ENCODE measurements at places on chromosomes 4 and X.

- DNase-seq, result no peak
Measured at GRCh38 chr4:26690506-26690905, 106.6 kb downstream of the TBC1D19 start.

- DNase-seq, result no peak
Measured at GRCh38 chr4:171846232-171846631, 33.0 kb downstream of the GALNTL6 start.

DNA sequence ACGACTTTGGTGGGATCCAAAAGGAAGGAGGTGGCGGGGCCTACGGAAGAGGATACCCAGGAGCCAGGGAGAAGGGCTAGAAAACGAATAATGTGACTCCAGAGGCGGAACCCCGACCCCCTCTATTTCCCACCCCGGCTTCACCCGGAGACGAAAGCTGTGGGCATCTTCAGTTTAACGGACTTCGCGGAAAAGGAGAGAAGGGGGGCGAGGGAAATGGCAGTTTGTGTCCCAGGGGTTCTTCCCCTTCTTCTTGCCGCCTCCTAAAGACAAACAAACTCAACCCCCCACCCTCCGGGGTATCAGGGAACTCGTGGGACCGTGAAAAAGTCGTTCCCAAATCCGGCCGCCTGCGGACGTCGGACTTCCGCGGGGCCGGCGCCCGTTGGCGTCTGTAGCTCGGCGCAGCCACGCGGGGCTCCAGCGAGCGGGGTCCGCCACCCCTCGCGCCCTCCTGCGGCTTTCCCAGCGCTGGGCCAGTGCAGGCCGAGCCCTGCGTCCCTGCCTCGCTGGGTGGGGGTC, 3.6 kb upstream of the LEF1 start:
- no peak for DNase-seq

- no peak for DNase-seq
Measured at GRCh38 chr4:96703265-96703664, 863.4 kb downstream of the PDHA2 start.

DNA sequence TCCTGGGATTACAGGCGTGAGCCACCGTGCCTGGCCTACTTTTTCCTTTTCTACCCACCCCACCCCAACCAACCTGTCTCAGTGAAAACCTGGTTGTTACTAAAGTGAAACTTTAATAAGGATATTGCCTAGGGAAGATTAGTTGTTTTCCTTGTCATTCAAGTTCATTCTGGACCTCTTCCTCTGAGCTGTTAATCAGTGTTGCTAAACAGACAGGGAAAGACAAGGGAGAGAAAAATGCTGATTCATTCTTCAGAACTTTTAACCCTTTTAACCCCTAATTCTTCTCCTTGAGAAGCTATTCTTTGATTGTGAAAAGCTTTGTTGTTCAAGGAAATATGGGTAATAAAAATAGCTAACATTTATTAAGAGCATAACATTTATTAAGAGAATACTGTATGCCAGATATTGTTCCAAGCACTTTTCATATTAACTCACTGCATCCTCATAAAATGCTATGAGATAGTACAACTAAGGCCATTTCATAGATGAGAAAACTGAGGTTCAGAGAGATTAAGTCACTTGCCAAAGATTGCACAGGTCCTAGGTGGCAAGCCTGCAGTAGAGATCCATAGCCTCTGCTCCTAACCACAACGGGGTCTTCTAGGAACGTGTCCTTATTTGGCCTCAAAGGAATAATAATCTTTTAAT, 34.8 kb downstream of the OSTC start:
- no peak for DNase-seq

GRCh38 chrX:94830717-94831116, 1156.7 kb downstream of the FAM133A start:
- no peak for DNase-seq

GRCh38 chr4:159144112-159144694, 41.3 kb downstream of the RAPGEF2 start:
- DNase-seq, result no peak

DNA sequence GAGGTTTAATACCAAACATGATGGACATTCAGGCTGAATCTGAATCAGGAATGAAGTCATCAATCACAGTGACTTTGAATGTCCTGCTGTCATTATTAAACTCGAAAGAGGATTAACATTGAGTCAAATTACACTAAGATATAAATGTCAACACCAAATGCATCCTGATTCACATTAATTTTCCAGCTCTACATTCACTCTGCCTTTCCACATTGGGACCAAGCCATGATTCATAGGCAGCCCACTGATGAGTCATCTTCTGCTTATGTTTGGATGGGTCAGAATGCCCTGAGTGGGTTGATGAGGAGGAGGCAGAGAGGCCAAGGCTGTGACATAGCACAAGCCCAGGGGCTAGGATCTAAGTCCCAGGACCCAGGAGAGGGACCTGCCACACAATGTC, 247.6 kb upstream of the RPS6KA3 start:
- no peak for DNase-seq

- no peak for DNase-seq
Measured at GRCh38 chrX:110755611-110756010, 40.0 kb downstream of the CHRDL1 start.

DNA sequence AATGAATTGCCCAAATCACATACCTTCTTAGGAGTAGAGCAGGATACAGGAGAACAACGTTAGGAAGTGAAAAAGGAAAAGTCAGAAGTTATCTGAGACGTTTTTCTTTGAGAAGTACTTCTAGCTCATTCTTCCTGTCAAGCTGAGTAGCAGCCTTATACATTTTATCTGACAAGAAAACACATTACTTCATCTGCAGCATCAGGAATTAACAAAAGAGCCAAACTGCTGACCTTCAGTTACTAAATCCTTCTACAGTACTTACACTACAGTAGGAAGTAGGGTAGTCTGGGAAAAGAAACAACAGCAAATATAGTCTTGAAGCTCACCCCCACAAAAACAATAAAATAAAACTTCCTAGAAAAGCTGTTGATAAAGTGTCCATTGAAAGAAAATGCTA, 57.0 kb downstream of the ATP11C start:
- DNase-seq, result no peak

DNA sequence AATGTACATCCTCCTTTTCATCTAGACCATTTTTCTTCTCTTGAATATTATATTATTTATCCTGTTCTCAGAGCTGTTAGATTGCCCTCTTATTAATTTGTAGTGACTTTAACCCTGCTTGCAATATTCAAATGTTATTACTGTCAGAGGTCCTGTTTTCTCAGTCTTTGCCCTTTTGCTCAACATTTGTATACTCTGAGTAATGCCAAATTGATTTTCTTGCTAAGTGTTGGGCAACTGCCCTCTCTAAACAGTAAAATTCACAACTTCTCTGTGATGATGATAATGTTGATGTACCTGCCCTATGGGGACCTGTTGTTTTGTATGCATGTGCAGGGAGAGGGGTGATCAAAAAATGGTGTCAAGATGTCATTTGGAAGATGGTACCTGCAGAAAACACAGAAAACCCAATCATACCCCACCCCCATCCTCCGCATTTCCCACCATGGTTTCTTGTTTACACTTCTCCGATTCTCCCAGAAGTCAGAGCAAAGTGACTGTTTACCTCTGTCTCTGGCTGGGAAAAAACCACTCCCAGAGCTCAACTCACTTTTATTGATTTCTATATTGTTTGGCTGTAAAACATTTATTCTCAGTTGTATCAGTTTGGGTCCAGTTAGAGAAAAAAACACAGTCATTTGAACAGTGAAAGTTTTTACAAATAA, 694.0 kb downstream of the IL1RAPL1 start:
- no peak for DNase-seq

DNA sequence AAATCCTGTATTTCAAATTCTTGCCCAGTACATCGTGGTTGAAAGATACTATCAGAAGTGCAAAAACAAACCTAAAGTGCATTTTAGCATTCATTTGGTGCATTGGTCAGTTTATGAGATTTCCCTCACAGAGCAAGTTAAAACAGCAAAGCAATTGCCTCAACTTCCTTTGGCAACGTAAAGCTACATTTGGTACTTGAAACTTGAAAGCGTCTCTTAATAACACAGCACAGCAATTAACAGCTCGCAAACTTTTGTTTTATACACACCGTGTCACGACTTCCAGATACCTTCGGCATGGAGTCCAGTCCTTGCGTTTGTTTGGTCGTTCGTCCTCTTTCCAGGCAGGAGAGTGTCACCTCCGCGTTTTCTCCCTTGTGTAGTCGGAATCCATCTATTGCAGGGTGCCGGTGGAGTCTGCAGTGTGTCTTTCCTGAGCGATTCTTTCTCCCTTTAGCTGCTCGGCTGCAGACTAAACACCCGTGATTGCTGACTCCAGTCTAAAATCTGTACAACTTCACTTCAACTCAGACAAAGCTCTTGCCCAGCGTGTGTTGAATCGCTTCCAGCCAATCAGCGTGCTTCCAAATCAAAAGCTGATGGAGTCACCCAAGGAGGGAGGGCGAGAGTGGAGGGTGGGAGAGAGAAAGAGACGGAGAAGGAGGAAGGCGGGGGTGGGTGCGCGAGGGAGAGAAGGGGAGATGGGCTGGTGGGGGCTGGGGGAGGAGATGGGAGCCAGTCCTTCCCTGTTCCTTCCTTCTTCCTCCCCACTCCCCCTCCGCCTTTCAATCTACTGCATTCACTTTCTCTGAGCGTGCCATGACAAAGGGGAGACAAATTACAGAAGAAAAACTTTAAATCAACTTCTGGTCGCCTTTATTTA, at the start of gene PCDH18:
Gene PCDH18 (minus strand): TSS at position 509 of the 883 bp plus-strand sequence. CDS start 406 bp downstream, at position 103.
- DNase-seq, result no peak

- DNase-seq, result no peak
Measured at GRCh38 chr4:173449380-173449717, 50.4 kb upstream of the SCRG1 start.

GRCh38 chr4:17058916-17059741, 160.7 kb upstream of the LDB2 start:
- no peak for DNase-seq

DNA sequence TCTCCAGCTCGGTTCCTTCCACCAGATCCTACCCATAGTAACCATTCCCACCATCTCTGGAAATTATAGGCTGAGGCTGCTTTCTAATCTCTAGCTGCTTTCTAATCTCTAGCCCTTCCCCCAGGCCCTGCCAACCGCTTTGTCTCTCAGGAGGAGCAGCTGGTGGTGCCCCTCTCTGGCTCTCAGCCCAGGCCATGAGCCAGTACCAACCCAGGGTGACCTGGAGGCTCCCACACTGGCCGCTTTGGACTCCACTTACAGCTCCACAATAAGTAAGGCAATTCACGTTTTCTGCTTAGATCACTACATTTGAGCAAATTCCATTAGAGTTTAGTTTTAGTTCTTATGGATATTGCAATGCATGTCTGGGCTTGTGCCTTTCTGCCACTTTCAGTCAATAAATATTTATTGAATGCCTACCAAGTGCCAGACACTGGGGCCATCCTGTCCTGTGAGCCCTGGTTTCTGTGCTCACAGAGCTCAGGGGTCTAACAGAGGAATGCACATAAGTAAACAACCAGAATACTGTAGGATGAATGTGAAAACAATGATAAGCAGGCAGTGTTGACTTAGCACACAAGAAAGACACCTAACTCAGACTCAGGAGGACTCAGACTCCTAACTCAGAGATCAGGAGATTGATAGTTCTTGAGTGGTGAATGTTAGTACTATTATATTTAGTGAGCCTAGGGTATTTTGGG, 38.9 kb downstream of the SMC1A start:
- DNase-seq, result no peak

- no peak for DNase-seq
Measured at GRCh38 chr4:84167564-84167963, 331.5 kb downstream of the NKX6-1 start.

GRCh38 chrX:1673337-1673736, 58.5 kb downstream of the ASMT start:
- DNase-seq, result peak; percentile 47
